GM23338 (cell line): ENCODE measurements at places on chromosomes 6 and 20. TPM values are rescaled to one million over a fixed set of nuclear protein-coding genes. Genes with fewer than 3 reads are reported as not detected.

The COL9A1 gene
- polyA plus RNA-seq, result 13.8 and 16.0 TPM in 2 replicates

The SMLR1 gene
- polyA plus RNA-seq, result 0.09 TPM in 1 of 2 replicates, not detected in the other

The C20orf141 gene
- polyA plus RNA-seq, result not detected in 2 replicates

The PRPH2 gene
- polyA plus RNA-seq, result 0.21 and 0.50 TPM in 2 replicates

The ARMH2 gene
- not detected in 2 replicates for polyA plus RNA-seq

The EMILIN3 gene
- 0.53 and 0.56 TPM in 2 replicates for polyA plus RNA-seq

The TTK gene
- polyA plus RNA-seq, result 39.5 and 50.7 TPM in 2 replicates

The CTAGE9 gene
- polyA plus RNA-seq, result 0.13 TPM in 1 of 2 replicates, not detected in the other
